ENCODE measurements at places on chromosomes 2 and 18.

DNA sequence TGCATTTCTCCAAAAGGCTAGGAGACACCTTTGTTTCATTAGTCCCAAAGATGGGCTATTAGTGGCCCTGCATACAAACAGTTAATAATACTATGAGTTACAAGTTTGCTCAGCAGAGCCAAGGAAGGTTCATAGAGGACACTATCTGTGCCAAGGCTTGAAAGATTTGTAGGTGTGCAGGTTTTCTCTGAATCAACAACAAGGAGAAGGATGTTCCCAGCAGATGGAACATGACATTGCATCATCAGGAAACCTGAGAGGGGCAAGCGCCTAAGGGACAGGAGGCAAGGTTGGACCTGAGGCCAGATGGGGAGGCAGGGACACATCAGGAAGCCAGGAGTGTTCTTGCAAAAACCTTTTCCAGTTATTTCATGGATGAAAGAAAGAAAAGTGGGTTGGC lies 35.4 kb upstream of the STK17B start:
- no peak for DNase-seq

DNA sequence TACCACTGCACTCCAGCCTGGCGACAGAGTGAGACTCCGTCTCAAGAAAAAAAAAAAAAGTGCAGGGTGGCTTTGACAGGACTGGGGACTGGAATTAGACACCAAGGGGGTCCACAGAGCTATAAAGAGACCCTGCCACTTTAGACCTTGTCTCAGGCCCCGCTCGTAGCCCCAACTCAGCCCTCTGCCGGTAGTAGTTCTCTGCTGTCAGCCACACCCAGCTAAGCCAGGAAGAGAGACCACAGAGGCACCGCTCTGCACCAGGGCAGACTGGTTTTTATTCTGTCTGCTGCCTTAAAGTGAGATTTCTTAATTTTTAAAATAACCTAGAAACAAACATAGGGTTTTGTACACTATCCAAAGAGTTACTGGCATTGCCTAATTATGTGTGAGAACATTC lies 66.0 kb downstream of the STEAP3 start:
- no peak for DNase-seq

- no peak for DNase-seq
Observed at GRCh38 chr2:14967729-14968128, 335.2 kb downstream of the LRATD1 start.

DNA sequence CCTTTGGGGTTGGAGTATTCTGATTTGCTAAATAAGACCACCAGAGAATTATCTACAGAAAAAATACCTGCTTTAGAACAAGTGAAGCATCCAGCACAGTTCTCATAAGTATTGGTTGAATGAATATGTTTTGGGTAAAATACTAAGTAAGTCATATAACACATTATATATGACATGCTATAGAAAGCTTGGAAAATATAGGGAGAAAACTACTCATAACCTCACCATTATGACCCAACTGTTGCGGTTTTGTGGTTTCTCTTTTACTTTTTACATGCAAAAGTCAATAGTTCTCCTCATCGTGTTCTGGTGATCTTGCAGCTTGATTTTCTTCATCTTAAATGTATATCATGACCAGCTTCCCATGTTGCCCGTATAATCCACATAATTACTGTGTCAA lies 66.2 kb downstream of the DIPK1C start:
- no peak for DNase-seq

- no peak for DNase-seq
Observed at GRCh38 chr2:100840519-100840918, 20.6 kb downstream of the NPAS2 start.

- DNase-seq, result no peak
Observed at GRCh38 chr2:232437195-232437571, 18.8 kb upstream of the ALPI start.

- no peak for DNase-seq
Observed at GRCh38 chr2:207990784-207991183, 34.5 kb downstream of the PLEKHM3 start.

- no peak for DNase-seq
Observed at GRCh38 chr18:73752965-73753364, 394.7 kb downstream of the FBXO15 start.

- no peak for DNase-seq
Observed at GRCh38 chr18:63971320-63972001, 1.6 kb downstream of the SERPINB8 start.

DNA sequence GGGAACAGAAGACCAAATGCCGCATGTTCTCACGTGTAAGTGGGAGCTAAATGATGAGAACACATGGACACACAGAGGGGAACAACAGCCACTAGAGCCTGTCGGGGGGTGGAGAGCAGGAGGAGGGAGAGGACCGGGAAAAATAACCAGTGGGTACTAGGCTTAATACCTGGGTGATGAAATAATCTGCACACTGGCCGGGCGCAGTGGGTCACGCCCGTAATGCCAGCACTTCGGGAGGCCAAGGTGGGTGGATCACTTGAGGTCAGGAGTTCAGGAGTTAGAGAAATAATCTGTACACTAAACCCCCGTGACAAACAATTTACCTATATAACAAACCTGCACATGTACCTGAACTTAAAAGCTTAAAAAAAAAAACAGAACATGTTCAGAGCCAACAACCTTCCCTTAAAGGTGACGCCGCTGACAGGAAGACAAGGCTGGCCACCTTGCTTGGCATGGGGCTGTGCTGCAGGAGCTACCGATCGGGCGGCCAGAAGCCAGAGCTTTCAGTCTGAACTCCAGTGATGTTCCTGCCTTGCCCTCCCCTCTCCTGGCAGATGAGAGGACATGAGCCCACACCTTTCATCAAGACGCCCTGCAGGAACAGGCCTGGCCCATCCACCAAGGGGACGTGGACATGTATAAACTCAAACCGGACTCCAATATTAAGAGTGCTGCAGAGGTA lies 11.2 kb downstream of the SLC66A2 start:
- DNase-seq, result no peak

GRCh38 chr2:228701506-228701905 lies 520.0 kb upstream of the SPHKAP start:
- DNase-seq, result no peak

- no peak for DNase-seq
Observed at GRCh38 chr2:241901018-241901380, 31.5 kb downstream of the RTP5 start.

- DNase-seq, result no peak
Observed at GRCh38 chr2:11385216-11385615, 40.8 kb upstream of the ROCK2 start.

DNA sequence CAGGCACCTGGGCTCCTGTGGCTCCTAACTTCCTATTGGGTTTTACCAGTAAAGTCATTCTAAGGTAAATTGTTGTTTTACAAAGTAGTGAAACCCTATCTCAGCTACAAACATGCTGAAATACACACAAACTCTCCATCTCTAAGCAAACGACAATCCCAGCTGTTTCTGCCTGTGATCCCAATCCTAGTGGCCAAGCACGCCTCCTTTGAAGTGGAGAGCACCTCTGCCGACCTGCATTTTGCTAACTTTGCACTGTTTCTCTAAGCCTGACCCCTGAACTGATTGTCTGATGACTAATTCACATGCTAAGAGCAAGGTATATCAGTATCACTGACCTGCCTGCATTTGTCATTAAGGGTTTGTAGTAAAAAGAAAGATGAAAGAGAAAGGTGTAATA lies 124.3 kb downstream of the PAX3 start:
- no peak for DNase-seq

DNA sequence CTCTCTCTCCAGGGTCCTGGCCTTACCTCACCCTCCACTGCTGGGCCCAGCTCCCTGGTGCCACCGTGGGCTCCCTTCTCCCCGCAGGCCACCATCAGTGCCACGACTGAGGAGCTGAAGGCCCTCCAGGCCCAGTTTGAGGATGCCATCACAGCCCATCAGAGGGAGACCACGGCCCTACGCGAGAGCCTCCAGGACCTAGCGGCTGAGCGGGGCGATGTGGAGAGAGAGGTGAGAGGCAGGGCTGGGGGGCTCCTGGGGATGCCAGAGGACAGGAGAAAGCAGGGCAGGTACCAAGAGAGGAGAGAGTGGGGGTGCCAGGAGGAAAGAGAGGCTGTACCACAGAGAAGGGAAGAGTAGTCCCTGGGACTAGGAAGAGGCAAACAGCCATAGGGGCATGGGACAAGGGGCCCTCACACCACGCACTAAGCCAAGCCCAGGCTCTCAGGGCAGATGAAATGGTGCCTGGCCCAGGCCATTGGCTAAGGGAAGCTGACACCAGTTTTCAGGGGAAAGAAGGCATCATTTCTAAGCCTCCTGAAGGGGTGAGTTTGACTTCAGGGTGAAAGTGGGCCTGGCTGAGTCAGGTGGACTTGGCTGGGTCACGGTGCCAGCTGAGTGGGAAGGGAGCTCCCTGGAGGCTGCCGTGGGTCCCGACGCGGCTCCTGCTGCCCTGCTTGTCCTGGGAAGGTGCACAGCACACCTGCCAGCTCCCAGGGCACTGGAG lies 39.0 kb upstream of the SNED1 start:
- DNase-seq, result no peak

- no peak for DNase-seq
Observed at GRCh38 chr18:12029786-12030584, 48.7 kb downstream of the IMPA2 start.

DNA sequence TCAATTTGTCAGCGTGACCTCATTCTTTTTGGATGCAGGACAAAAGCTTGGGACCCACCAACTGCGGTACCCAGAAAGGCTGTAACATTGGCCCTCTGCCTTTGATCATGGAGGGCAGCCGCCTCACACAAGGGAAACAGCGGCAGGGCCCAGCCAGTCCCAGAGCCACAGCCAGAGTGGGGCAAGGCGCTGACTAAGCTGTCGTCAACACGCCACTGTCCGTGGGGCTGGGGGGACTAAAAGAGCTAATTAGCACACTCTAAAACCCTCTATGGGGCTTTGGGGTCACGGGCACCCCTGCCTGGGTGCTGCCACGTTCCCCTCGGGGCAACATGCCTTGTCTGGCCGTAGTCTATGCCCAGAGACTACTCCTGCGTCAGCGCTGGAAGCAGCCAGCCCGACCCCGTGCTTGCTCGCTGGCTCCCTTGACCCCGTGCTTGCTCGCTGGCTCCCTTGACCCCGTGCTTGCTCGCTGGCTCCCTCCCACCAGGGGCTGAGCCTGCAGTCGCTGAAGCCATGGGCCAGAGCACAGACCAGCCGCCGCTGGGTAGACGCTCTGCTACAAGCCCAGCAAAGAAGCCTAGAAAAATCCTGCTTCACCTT lies 598.4 kb downstream of the MBD2 start:
- no peak for DNase-seq

GRCh38 chr2:126880817-126881216 lies 17.9 kb upstream of the TEX51 start:
- DNase-seq, result no peak

GRCh38 chr18:75048776-75049454 lies 160.0 kb downstream of the PTGR3 start:
- DNase-seq, result no peak

DNA sequence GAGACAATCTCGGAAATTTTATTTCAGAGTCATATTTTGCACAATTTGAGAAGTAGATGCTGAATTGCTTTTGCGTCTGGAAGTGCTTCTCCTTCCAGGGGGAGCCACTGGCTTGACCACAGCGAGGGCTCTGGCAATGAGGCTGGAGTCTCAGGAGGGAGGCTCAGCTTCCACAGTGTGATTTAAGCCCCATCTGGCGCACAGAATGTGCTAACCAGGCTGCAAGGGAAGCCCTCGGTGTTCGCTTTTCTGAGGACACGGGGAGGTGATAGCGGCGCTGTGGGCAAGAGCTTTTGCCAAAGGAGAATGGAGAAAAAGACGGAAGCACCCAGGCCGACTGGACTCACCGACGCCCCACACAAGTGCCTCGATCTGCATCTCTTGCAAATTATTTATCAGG lies 52.4 kb downstream of the ADI1 start:
- no peak for DNase-seq

DNA sequence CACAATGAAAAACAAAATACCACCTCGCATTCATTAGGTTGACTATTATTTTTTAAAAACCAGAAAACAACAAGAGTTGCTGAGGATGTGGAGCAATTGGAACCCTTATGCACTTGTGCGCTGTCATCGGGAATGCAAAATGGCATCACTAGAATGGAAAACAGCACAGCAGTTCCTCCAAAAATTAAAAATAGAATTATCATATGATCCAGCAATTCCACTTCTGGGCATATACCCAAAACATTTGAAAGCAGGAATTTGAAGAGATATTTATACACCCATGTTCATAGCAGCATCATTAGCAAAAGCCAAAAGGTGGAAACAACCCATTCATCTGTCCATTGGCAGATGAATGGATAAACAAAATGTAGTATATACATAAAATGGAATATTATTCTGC lies 11.9 kb upstream of the NMUR1 start:
- DNase-seq, result no peak

DNA sequence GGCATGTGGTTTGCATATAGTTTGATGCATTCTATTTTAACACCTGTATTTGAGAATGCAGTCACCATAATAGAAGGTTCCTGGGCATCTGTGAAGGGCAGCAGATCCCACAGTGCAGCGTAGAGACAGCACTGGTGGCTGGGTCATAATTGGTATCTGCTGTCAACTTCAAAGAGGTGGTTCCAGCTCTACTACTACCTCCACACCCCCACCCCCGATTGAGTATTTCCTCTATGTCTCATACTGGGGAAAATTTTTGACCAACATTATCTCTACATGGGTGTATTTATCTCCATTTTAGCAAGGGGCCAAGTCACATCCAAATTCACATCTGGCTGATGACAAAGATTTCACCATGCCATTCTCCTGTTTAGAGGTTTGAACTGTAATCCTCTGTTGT lies 43.0 kb downstream of the TRPM8 start:
- DNase-seq, result no peak

DNA sequence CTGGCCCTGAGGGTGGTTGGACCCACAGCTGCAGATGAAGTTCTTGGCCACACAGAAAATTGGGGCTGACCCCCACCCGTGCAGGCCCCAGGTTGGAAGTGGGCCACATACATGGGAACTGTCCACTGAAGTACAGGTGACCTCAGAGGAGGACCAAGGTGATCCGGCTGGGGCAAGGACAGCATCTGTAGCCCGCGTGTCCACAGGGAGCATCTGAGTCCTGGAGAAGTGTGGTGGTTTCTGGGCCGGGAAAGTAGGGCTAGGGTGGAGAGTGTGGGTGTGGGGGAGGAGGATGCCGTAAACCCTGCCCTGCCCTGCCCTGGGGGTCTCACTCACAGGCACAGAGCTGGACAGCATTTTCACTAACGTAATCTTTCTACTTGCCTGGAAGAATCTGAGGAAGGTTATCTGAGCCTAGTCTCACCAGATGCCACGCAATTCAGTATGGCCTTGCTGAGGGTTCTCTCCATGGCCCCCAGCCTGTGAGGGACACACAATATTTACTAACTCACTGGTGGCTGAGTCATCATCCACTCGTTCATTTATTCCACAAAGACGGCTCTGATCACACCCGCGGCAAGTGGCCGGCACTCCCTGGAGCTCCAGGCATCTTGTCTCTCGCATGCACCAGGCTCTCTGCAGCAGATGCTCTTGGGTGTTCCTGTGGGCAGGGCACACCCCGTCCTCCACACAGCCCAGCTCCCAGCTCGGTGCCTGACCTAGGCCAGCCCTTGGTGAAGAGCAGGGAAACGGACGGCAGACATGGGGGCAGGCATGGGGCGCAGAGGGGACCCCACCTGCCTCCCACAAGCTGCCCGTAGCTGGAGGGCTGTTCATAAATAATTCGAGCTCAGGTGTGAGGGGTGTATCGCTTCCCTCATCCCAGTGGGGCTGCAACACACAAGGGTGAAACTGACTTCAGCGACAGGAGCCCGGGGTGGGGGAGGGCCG lies 51.2 kb downstream of the INHBB start:
- DNase-seq, result no peak

- DNase-seq, result no peak
Observed at GRCh38 chr2:131112529-131112928, 7.4 kb downstream of the PLEKHB2 start.

- no peak for DNase-seq
Observed at GRCh38 chr2:172510088-172510487, 45.8 kb upstream of the PDK1 start.
